ENCODE measurements at places on chromosomes 3 and 15.

DNA sequence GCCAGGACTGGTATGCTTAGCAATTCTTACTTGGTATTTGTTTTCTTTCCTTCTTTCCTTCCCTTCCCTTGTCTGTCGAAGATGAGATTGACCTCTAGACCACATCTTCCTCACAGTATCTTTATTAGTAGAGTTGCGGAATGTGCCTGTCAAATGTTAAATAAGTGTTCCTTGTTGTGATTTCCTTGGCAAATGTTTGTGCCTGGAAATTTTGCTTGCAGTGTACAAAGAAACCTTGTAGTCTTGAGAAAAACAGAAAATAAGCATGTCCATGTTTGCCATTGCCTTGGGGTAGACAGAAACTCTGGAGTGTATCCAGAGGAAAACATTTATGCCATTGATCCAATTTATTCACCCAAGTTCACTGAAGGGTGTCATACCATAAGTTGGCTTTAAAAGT lies 79.5 kb upstream of the ZNF385D start:
- no peak overlapping the region for H3K4me3 ChIP-seq
- no peaks in the 10 kb centered on the region for H3K4me1 ChIP-seq
- H3K36me3 ChIP-seq = no peaks in the 10 kb centered on the region
- no peak overlapping the region for H3K27ac ChIP-seq

- no peak overlapping the region for H3K4me3 ChIP-seq
- no peak overlapping the region for H3K27ac ChIP-seq
- DNase-seq = no peak
These were observed 14.9 kb upstream of the GP9 start for GRCh38 chr3:129045675-129046036.

DNA sequence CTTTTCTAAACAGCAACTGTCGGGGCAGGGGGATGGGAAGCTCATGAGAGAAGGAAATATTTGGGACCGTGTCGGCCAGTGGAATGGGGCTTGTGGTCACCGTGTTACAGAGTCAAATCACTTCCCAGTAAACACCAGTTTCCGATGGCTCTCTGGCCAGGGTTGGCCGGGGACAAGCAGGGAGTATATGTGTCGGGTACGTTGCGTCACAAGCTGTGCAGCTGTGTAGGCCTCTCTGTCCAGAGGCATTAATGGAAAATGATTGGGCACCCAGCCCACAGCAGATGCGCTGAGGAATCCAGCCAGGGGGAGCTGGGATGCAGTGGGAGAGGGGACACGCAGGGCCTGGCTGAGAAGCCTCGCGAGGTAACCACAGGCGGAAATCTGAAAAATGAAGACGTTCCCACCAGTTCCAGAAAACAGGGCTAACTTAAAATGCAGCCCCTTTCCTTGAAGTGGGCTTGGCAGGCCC lies 15.8 kb upstream of the ALDH1A3 start:
- no peak for DNase-seq
- no peak overlapping the region for H3K27ac ChIP-seq
- no peaks in the 10 kb centered on the region for H3K27me3 ChIP-seq
- no peaks in the 10 kb centered on the region for H3K36me3 ChIP-seq

DNA sequence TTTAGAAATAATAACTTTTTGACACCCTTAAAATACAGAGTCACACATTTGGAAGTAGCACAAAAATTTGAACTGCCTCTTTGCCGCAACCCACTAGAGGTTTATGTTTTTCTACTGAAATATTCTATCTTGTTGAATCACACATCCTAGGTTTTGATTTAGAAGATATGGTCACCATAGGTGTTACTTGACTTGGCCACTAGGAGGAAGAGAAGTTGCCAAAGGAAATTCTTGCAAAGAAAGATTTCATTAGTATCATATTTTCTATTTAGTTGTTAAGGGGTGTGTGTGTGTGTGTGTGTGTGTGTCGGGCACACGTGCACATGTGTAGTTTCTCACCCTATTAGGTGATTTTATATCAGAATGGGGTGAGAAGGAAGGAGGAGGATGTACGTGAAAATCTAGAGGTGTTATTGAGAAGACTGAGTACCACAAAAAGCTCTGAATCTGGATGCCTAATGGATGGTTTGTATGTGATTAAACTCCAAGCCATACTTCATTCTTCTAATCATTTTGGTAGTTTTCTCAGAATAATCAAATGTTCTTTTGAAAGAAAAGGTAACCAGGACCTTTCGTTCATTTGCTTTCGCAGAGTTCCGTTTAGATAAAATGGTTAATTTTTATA lies 31.5 kb downstream of the ZFAND6 start:
- no peak for DNase-seq
- H3K4me1 ChIP-seq = no peaks in the 10 kb centered on the region
- no peak overlapping the region for H3K4me3 ChIP-seq
- H3K36me3 ChIP-seq = no peaks in the 10 kb centered on the region
- H3K27me3 ChIP-seq = no peaks in the 10 kb centered on the region
- H3K27ac ChIP-seq = no peak overlapping the region

DNA sequence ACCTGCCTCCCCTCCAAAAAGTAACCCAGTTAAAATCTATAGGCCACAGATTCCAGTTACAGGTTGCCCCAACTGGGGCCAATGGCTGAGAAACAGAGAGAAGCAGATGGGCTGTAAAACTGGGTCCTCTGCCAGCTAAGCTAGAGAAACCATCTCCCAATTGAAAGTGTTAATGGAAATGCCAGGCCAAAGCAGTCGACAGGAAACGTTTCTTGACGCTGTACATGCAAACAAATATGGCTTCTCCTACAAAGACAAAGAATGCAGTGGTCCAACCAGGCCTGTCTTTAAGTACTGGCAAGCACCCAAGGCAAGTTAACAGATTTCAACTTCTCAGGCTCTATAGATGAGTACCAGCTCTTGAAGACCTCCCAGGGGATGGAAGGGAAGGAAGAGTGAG lies 71.3 kb downstream of the MAGI1 start:
- H3K4me1 ChIP-seq = no peaks in the 10 kb centered on the region
- DNase-seq = peak; percentile 87
- H3K27ac ChIP-seq = no peak overlapping the region
- no peaks in the 10 kb centered on the region for H3K36me3 ChIP-seq
- H3K27me3 ChIP-seq = no peaks in the 10 kb centered on the region

GRCh38 chr3:169998668-169999131 lies 32.1 kb downstream of the SEC62 start:
- H3K4me3 ChIP-seq = no peak overlapping the region
- no peaks in the 10 kb centered on the region for H3K4me1 ChIP-seq
- H3K27ac ChIP-seq = no peak overlapping the region
- no peak for DNase-seq
- peaks cover 3% of the 10 kb centered on the region for H3K36me3 ChIP-seq

- H3K27me3 ChIP-seq = no peaks in the 10 kb centered on the region
- DNase-seq = peak; percentile 84
- H3K4me3 ChIP-seq = peak overlapping the region; percentile 94
- peaks cover 45% of the 10 kb centered on the region for H3K4me1 ChIP-seq
- H3K27ac ChIP-seq = peak overlapping the region; percentile 98
- H3K36me3 ChIP-seq = peaks cover 2% of the 10 kb centered on the region
These were observed 559 bp downstream of the PKM start for GRCh38 chr15:72230197-72231065.

GRCh38 chr15:96503276-96503675 lies 172.8 kb downstream of the NR2F2 start:
- no peaks in the 10 kb centered on the region for H3K27me3 ChIP-seq
- H3K36me3 ChIP-seq = no peaks in the 10 kb centered on the region
- H3K27ac ChIP-seq = no peak overlapping the region
- no peak overlapping the region for H3K4me3 ChIP-seq
- no peaks in the 10 kb centered on the region for H3K4me1 ChIP-seq

- DNase-seq = no peak
- H3K4me1 ChIP-seq = peaks cover 5% of the 10 kb centered on the region
- no peak overlapping the region for H3K4me3 ChIP-seq
- no peaks in the 10 kb centered on the region for H3K27me3 ChIP-seq
- H3K27ac ChIP-seq = no peak overlapping the region
- H3K36me3 ChIP-seq = peaks cover under 1% of the 10 kb centered on the region
These were observed 6.4 kb upstream of the SNUPN start for GRCh38 chr15:75631935-75632334.

- H3K27me3 ChIP-seq = no peaks in the 10 kb centered on the region
- H3K27ac ChIP-seq = no peak overlapping the region
- H3K36me3 ChIP-seq = no peaks in the 10 kb centered on the region
- H3K4me1 ChIP-seq = no peaks in the 10 kb centered on the region
- DNase-seq = peak; percentile 40
- H3K4me3 ChIP-seq = no peak overlapping the region
These were observed 3.6 kb downstream of the HGD start for GRCh38 chr3:120678331-120678947.

GRCh38 chr15:90654233-90655136 lies 62.7 kb upstream of the BLM start:
- no peaks in the 10 kb centered on the region for H3K27me3 ChIP-seq
- peaks cover 3% of the 10 kb centered on the region for H3K36me3 ChIP-seq
- no peak overlapping the region for H3K27ac ChIP-seq
- DNase-seq = no peak
- H3K4me1 ChIP-seq = no peaks in the 10 kb centered on the region

- no peaks in the 10 kb centered on the region for H3K27me3 ChIP-seq
- no peak overlapping the region for H3K27ac ChIP-seq
- no peak for DNase-seq
- no peaks in the 10 kb centered on the region for H3K36me3 ChIP-seq
- H3K4me1 ChIP-seq = no peaks in the 10 kb centered on the region
These were observed 710.1 kb upstream of the CBLB start for GRCh38 chr3:106578911-106579310.

DNA sequence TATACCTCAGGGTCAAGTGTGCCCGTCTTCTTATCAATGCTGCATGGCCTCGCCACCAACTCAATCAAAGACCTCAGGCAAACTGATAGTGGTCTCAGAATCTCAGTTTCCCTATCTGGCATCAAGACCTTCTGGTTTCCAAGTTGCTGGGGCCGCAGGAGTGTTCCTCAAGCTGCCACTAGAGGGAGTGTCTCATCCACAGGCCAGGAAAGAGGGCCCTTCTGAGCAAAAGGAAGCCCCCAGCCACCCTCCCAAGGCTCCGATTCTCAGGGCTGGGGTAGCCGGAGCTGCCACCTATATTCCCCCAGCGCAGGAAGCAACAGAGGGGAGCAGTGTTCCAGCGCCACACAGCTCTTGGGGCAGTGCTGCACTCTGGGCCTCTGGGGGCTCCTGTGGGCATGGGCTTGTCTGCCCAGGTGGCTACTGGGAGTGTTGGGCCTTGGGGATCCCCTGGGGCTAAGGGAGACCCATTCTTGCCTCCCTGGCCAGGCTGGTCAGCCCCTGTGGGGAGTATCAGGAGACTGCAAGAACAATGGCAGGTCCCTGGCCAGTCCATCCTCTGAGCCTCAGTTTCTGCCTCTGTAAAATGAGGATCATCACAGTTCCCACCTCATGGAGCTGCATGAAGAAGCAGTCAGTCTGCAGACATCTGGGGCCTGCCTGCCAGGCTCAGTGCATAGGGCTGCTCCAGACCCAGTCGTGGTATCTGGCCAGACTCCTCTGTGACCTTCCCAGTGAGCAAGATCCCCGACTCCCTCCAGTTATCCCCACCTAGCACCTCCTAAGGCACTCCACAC lies 23.4 kb upstream of the SEC13 start:
- peaks cover 7% of the 10 kb centered on the region for H3K4me1 ChIP-seq
- peaks cover 88% of the 10 kb centered on the region for H3K36me3 ChIP-seq
- H3K4me3 ChIP-seq = no peak overlapping the region
- H3K27me3 ChIP-seq = no peaks in the 10 kb centered on the region
- H3K27ac ChIP-seq = no peak overlapping the region
